ENCODE measurements at places on chromosomes 3 and 15. TPM values are rescaled to one million over a fixed set of nuclear protein-coding genes. Genes with fewer than 3 reads are reported as not detected.

The RTP1 gene
- total RNA-seq, result not detected

The NRG4 gene
- total RNA-seq, result 0.18 TPM

- no peak overlapping the region for H3K27ac ChIP-seq
- no peaks in the 10 kb centered on the region for H3K27me3 ChIP-seq
- no peak overlapping the region for H3K4me3 ChIP-seq
Observed at GRCh38 chr3:134242649-134243617, 7.7 kb downstream of the RYK start.

- H3K27ac ChIP-seq, result no peak overlapping the region
- H3K27me3 ChIP-seq, result no peaks in the 10 kb centered on the region
- peak; percentile 95 for DNase-seq
- H3K36me3 ChIP-seq, result no peaks in the 10 kb centered on the region
Observed at GRCh38 chr3:56862352-56863062, 60.8 kb upstream of the ARHGEF3 start.

The C3orf80 gene
- 13.7 TPM for total RNA-seq

DNA sequence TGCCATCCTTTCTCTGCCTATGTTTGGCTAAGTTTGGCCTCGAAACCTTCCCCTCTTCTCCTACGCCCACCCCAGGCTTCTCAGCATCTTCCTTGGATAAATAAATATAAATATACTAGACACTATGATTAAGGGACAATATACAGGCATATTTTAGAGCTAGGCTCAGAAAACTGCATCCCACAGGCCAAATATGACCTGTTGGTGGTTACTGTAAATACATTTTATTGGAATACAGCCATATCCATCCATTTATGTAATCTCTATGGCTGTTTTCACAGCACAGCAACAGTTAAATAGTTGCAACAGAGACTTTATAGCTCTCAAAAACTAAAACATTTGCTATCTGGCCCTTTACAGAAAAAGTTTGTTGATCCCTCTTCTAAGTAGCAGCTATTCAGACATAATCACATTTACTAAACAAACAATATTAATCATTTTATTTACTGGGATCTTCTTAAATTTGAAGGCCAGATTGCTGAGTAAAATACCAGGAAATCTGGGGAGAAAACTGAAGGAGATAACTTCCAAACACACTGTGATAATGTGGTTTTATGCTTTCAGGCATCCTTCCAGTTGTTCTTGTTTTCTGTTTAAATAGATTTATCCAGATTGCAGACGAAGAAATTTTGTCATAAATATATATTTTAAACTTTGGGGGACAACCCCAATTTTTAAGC lies 269.7 kb upstream of the THRB start:
- H3K4me3 ChIP-seq, result no peak overlapping the region
- no peaks in the 10 kb centered on the region for H3K36me3 ChIP-seq
- H3K27me3 ChIP-seq, result no peaks in the 10 kb centered on the region
- no peak overlapping the region for H3K27ac ChIP-seq

- H3K4me1 ChIP-seq, result peaks cover 15% of the 10 kb centered on the region
- H3K27ac ChIP-seq, result no peak overlapping the region
- H3K4me3 ChIP-seq, result no peak overlapping the region
- DNase-seq, result no peak
- H3K27me3 ChIP-seq, result no peaks in the 10 kb centered on the region
Observed at GRCh38 chr15:88663141-88663621, 24.4 kb downstream of the ISG20 start.

The ARPP21 gene
- total RNA-seq, result 0.45 TPM

DNA sequence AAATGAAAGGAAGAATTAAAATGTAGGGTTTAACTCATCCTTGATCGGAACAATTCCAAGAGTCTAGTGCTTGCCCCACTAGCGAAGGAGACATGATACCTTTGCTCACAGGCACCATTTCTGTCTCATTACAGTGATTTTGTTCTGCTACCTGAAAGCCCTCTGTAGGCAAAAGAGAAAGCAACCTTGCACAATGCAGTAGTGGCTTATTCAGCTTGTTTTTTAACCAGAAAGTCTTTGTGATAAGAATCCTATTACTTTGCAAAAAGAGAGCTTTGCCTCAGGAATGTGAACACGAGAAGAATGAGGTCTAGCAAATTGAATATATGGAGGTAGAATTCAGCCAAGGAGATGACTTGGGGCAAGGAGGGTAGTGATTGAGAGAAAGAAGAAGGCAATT lies 684.4 kb downstream of the GRM7 start:
- H3K27ac ChIP-seq, result no peak overlapping the region
- no peaks in the 10 kb centered on the region for H3K27me3 ChIP-seq
- no peaks in the 10 kb centered on the region for H3K36me3 ChIP-seq

GRCh38 chr3:56253941-56254665 lies 214.2 kb downstream of the ERC2 start:
- peaks cover 8% of the 10 kb centered on the region for H3K27me3 ChIP-seq
- DNase-seq, result no peak
- no peaks in the 10 kb centered on the region for H3K36me3 ChIP-seq

The BNC1 gene
- 13.7 TPM for total RNA-seq

- peaks cover 9% of the 10 kb centered on the region for H3K4me1 ChIP-seq
- H3K4me3 ChIP-seq, result no peak overlapping the region
- no peaks in the 10 kb centered on the region for H3K36me3 ChIP-seq
- H3K27ac ChIP-seq, result no peak overlapping the region
- no peak for DNase-seq
Observed at GRCh38 chr15:62412686-62413085, 247.6 kb upstream of the C2CD4B start.

DNA sequence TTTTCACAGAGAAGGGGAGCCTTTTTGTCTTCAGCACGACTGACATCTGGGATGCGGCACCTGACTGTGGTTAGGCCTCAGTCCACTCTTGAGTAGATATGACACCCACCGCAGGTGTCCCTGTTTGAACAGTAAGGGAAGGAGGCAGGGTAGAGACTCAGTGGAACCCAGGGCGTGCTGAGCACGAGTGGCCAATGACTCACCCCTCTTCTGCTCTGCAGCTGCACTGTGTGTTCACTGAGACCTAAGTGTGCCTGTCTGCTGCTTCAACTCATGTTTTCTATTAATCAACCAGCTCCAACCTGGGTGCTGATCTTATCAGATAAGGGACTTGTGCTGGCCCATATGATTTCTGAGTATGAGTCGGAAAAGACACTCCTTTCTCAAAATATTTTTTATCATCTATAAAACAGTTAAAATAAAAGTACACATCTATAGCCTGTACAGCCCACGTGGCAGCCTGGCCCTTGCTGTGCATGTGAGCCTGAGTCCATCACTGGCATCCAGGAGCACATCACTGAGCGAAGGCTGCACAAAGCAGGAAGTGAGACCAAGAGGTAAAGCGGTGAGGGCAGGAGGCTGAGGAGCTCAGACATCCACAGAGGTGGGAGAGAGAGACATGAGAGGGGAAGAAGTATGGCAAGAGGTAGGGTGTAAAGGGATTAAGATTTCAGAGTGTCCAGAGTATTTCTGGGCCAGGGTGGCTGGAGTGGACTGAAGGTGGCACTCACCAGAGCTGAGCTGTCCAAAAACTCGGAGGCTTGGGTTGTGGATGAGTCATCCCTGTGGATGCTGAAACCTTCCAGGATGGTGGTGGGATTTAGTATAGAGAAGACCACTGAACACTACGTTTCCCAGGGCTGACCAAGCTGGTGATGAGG lies 49.2 kb downstream of the SLC41A3 start:
- no peak overlapping the region for H3K4me3 ChIP-seq
- H3K27me3 ChIP-seq, result no peaks in the 10 kb centered on the region
- H3K27ac ChIP-seq, result no peak overlapping the region
- no peaks in the 10 kb centered on the region for H3K36me3 ChIP-seq
- peak; percentile 34 for DNase-seq

DNA sequence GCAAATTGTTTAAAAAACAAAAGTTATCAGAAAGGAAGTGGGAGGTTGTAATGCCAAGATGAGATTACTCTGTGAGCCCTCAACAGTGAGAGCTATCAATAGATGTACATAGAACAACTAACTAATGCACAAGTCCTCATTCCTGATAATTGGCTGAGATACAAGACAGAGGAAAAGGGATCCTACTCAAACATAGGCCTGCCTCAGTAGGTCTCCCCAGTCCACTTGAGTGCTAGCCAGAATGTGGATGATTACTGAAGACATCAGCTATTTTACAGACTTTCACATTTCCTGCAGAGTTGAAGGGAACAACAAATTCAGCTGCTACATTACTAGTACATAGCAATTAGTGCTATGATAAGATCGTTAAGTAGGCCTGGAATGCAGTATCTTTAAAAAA lies 981.9 kb downstream of the TUSC7 start:
- H3K27me3 ChIP-seq, result no peaks in the 10 kb centered on the region
- no peaks in the 10 kb centered on the region for H3K4me1 ChIP-seq
- H3K4me3 ChIP-seq, result no peak overlapping the region
- H3K27ac ChIP-seq, result no peak overlapping the region
- DNase-seq, result no peak
- no peaks in the 10 kb centered on the region for H3K36me3 ChIP-seq

The FETUB gene
- not detected for total RNA-seq

The IQCF5 gene
- not detected for total RNA-seq

- H3K27ac ChIP-seq, result no peak overlapping the region
- H3K4me3 ChIP-seq, result no peak overlapping the region
- H3K27me3 ChIP-seq, result no peaks in the 10 kb centered on the region
Observed at GRCh38 chr15:73237910-73238309, 130.8 kb downstream of the HCN4 start.
